ENCODE measurements at places on chromosomes 4 and X. TPM values are rescaled to one million over a fixed set of nuclear protein-coding genes. Genes with fewer than 3 reads are reported as not detected.

- H3K4me1 ChIP-seq = no peaks in the 10 kb centered on the region
- H3K36me3 ChIP-seq = no peaks in the 10 kb centered on the region
- H3K27ac ChIP-seq = no peak overlapping the region
- H3K27me3 ChIP-seq = peaks cover 5% of the 10 kb centered on the region
These were observed 174.2 kb upstream of the NOCT start for GRCh38 chr4:138841343-138841742.

- H3K36me3 ChIP-seq = peaks cover 23% of the 10 kb centered on the region
- no peaks in the 10 kb centered on the region for H3K4me1 ChIP-seq
- peak overlapping the region; percentile 41 for H3K27ac ChIP-seq
- no peak overlapping the region for H3K4me3 ChIP-seq
- no peaks in the 10 kb centered on the region for H3K27me3 ChIP-seq
These were observed 183.3 kb downstream of the DCLK2 start for GRCh38 chr4:150261571-150261970.

- no peak for DNase-seq
- H3K4me1 ChIP-seq = no peaks in the 10 kb centered on the region
- H3K27me3 ChIP-seq = no peaks in the 10 kb centered on the region
- H3K36me3 ChIP-seq = peaks cover 7% of the 10 kb centered on the region
These were observed 89.7 kb upstream of the NDP start for GRCh38 chrX:44062840-44063239.

DNA sequence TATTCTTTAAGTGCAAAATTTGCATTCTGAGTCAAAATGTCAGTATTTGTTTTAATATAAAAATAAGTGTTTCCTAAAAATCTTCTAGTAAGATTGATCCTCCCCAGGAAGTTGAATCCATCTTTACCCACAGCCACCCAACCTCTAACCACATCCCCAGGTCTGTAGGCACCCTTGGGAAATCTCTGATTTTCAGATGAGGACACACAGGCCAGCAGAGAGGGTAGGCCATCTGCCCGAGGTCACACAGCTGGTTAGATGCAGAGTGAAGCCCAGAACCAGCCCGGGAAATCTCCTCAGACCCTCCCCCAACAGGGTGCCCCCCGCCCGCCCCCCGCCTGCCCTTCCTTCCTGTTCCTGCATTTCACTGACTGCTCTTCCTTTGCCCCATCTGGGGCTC is 277.5 kb downstream of the FBXW7 start:
- DNase-seq = no peak
- H3K4me1 ChIP-seq = peaks cover 13% of the 10 kb centered on the region
- H3K4me3 ChIP-seq = peak overlapping the region; percentile 59
- no peaks in the 10 kb centered on the region for H3K36me3 ChIP-seq
- H3K27me3 ChIP-seq = no peaks in the 10 kb centered on the region

- H3K4me1 ChIP-seq = peaks cover 6% of the 10 kb centered on the region
- no peaks in the 10 kb centered on the region for H3K27me3 ChIP-seq
- DNase-seq = no peak
- H3K27ac ChIP-seq = no peak overlapping the region
These were observed 41.1 kb downstream of the AMMECR1 start for GRCh38 chrX:110276778-110277177.

DNA sequence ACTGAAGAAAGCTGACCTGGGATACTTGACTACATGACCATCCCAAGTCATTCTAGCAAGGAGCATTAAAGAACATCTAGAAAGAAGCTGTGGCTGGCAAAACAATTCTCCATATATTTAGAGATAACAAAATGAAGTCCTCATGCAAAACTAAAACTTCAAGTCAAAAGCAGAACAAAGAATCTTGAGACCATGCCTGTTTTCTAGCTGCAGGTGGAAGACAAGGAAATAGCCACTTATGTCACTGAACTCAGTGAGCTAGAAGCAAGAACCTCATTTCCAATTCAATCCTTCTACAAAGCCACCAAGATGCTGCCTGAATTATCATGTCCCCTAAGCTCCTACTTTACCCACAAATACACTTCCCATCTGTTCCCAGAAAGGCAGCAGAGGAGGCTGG is 13.8 kb downstream of the USP46 start:
- peaks cover 4% of the 10 kb centered on the region for H3K4me1 ChIP-seq
- no peak for DNase-seq
- H3K27me3 ChIP-seq = no peaks in the 10 kb centered on the region
- H3K4me3 ChIP-seq = no peak overlapping the region
- H3K36me3 ChIP-seq = peaks cover 2% of the 10 kb centered on the region

Gene GPR173
- 0.16 TPM for total RNA-seq

GRCh38 chrX:7876957-7877356 is 34.0 kb downstream of the VCX start:
- no peak overlapping the region for H3K27ac ChIP-seq
- H3K4me3 ChIP-seq = no peak overlapping the region
- H3K36me3 ChIP-seq = no peaks in the 10 kb centered on the region
- H3K4me1 ChIP-seq = no peaks in the 10 kb centered on the region

DNA sequence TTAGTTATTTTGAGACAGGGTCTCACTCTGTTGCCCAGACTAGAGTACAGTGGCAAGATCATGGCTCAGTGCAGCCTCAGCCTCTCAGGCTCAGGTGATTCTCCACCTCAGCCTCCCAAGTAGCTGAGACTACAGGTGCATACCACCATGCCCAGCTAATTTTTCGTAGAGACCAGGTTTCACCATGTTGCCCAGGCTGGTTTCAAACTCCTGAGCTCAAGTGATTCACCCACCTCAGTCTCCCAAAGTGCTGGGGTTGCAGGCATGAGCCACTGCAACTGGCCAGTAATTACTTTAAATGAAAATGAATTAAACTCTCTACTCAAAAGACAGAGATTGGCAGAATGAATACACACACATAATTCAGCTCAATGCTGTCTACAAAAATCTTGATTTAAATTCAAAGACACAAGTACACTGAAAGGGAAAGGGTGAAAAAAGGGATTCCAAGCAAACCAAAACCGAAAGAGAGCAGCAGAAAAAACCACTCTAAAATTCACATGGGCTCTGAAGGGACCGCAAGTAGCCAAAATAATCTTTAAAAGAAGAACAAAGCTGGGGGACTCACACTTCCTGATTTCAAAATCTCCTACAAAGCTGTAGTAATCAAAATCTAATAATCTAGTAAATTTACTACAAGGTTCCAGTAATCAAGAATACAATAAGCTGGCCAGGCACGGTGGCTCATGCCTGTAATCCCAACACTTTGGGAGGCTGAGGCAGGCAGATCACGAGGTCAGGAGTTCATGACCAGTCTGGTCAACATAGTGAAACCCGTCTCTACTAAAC is 11.8 kb upstream of the SPON2 start:
- H3K4me3 ChIP-seq = no peak overlapping the region
- no peak for DNase-seq
- H3K36me3 ChIP-seq = peaks cover 31% of the 10 kb centered on the region
- no peaks in the 10 kb centered on the region for H3K27me3 ChIP-seq
- peaks cover 7% of the 10 kb centered on the region for H3K4me1 ChIP-seq

Gene NAT8L
- total RNA-seq = not detected

DNA sequence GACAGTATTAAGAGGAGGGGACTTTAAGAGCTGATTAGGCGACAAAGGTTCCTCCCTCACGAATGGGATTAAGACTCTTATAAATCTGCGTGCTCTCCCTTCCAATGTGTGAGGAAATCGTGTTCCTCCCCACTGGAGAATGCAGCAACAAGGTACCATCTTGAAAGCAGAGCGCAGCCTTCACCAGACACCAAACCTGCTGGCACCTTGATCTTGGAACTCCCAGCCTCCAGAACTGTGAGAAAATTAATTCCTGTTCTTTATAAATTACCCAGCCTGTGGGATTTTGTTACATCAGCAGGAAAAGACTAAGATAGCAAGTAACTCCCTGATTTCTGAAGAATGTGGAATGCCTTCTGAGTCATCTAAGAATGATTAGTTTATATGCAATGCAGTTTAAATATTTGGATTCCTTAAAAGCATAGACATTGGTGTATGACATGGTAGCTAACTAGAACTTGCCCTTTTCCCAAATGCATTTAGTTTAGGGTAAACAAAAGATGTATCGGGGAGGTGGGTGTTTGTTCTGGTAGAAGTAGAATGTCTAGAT is 86.1 kb downstream of the USP46 start:
- H3K4me1 ChIP-seq = no peaks in the 10 kb centered on the region
- H3K27me3 ChIP-seq = peaks cover 15% of the 10 kb centered on the region
- no peak for DNase-seq
- no peaks in the 10 kb centered on the region for H3K36me3 ChIP-seq

Gene SPINK2
- 26.8 TPM for total RNA-seq

Gene HMGN5
- 3.2 TPM for total RNA-seq

- H3K4me3 ChIP-seq = peak overlapping the region; percentile 98
- H3K27ac ChIP-seq = peak overlapping the region; percentile 97
- H3K36me3 ChIP-seq = peaks cover 23% of the 10 kb centered on the region
- H3K27me3 ChIP-seq = no peaks in the 10 kb centered on the region
These were observed 461 bp downstream of the FBXW7 start for GRCh38 chr4:152535360-152535902.

GRCh38 chrX:40179283-40179682 is 81.5 kb upstream of the BCOR start:
- H3K4me1 ChIP-seq = peaks cover 14% of the 10 kb centered on the region
- no peaks in the 10 kb centered on the region for H3K36me3 ChIP-seq
- H3K4me3 ChIP-seq = no peak overlapping the region
- DNase-seq = no peak

DNA sequence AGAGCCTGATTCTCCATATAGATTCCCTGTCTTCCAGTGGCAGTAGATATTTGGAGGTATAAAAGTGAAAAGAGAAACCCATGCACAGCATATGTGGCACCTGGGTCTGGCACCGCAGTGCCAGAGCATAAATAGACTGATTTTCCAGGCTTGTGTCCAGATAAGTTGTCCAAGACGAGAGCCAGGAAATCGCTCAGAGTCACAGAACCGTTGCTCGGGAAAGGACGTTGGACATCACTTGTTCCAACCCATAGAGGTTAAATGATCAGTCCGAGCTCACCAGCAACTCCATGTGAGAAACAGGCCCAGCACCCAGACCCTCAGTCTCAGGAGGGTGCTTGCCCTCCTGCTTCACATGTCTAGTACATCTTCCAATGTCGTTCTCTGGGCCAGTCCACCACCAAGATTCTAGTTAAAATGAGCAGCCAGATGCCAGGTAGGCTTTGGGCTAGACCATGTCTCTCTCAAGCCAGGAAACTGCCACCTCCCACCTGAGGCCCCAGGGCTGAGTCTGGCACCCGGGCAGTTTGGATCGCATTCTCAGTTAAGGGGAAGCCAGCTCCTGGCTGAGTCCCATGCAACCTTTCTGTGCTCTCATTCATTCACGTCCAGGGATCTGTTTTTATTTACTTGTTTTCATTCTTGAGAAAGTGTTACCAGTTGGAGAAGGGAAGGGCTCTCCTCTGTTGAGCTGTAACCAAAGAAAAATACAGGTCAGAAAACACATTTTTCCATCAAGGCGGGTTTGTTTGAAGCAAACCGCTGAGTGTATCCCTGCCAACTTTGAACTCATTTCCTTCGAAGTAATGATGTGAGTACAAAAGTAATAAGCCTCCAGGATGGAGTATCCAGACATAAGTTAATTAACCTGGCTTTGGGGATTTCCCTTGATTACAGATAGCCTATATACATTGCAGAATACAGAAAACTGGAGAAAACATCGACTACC is 91.7 kb downstream of the PHOX2B start:
- no peak overlapping the region for H3K27ac ChIP-seq
- H3K27me3 ChIP-seq = peaks cover 24% of the 10 kb centered on the region
- no peak for DNase-seq
- no peaks in the 10 kb centered on the region for H3K4me1 ChIP-seq

DNA sequence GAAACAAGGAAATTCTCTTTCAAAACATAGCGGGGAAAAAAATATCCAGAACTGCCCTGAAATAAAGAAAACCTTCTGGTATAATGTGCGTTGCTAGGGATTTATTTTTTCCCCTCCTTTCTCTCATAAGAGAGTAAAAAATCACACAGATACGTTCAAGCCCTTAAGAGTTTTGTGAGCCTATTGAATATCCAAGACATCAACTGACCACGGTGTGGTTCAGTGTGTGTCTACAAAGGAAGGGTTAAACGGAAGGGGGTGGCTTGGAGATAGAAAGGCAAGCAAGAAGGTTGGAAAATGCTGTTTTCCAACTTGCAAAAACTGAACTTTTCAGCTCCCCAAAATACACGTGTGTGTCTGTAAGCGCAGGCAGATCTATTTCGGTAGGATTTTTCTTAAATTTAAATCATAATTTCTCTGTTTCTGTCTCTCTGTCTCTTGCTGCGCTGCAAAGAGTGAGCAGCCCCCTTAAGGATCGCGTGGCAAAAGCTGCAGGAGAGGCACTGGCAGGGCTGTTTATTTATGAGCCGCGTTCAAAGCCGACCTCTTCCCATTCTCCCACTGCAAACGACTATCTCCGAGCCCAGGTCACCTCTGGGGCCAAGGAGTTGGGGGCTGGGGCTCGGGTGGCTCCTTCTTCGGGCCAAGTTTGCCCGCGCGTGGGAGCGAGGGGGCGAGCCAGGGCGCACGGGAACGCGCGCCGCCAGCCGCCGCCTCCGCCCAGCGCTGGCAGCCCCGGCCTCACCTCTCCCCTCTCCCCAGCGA is 492 bp upstream of the SLIT2 start:
- peak overlapping the region; percentile 45 for H3K4me3 ChIP-seq
- H3K27ac ChIP-seq = no peak overlapping the region
- DNase-seq = no peak
- no peaks in the 10 kb centered on the region for H3K36me3 ChIP-seq
- peaks cover 16% of the 10 kb centered on the region for H3K4me1 ChIP-seq

DNA sequence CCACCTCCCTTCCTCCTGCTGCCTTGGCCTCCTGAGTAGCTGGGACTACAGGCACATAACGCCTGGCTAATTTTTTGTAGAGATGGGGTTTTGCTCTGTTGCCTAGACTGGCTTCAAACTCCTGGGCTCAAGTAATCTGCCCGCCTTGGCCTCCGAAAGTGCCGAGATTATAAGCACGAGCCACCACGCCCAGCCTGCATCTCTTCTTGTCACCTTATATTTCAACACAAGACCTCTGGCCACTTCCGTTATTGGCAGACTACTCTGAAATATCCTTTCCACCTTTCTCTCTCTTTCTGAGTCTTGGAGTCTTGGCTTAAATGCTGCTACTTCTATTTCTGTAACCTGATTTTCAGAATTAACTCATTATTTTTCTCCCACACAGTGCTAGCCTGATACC is 5.6 kb downstream of the KIAA0232 start:
- peaks cover 75% of the 10 kb centered on the region for H3K4me1 ChIP-seq
- no peak overlapping the region for H3K4me3 ChIP-seq
- no peaks in the 10 kb centered on the region for H3K27me3 ChIP-seq
- no peak for DNase-seq

GRCh38 chr4:8128100-8128856 is 30.3 kb downstream of the ABLIM2 start:
- DNase-seq = no peak
- no peaks in the 10 kb centered on the region for H3K27me3 ChIP-seq
- H3K4me3 ChIP-seq = no peak overlapping the region
- H3K4me1 ChIP-seq = no peaks in the 10 kb centered on the region
- no peak overlapping the region for H3K27ac ChIP-seq
- no peaks in the 10 kb centered on the region for H3K36me3 ChIP-seq

DNA sequence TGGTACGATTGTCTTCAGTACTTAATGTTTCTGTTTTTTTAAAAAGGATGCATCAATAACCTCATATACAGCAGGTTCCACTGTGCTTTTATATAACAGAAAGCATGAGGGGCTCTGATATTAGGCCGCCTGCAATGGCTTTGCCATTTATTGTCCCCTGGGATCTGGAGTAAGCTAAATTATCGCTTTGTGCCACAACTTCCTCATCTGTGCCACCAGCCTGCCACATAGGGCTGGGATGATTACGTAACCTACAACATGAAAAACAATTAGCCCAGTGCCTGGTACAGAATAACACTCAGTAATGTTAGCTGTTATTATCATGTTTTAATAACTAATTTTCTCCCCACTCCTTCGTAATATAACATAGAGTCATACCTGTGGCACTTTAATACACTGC is 65.5 kb upstream of the TRIM2 start:
- no peak overlapping the region for H3K27ac ChIP-seq
- peaks cover 3% of the 10 kb centered on the region for H3K27me3 ChIP-seq
- no peaks in the 10 kb centered on the region for H3K36me3 ChIP-seq
- H3K4me1 ChIP-seq = peaks cover 8% of the 10 kb centered on the region
- H3K4me3 ChIP-seq = no peak overlapping the region
- no peak for DNase-seq

Data from naive thymus-derived CD8-positive, alpha-beta T cell (primary cell).